Activated CD4-positive, alpha-beta T cell treated with anti-CD3 and anti-CD28 coated beads for 48 hours (primary cell): ENCODE measurements at places on chromosomes 12 and 14.

GRCh38 chr12:49336645-49337584 is at the start of gene C1QL4:
Gene C1QL4 (minus strand): TSS chr12:49337188. CDS start chr12:49336477, 711 bp downstream.
- peak; percentile 91 for DNase-seq

DNA sequence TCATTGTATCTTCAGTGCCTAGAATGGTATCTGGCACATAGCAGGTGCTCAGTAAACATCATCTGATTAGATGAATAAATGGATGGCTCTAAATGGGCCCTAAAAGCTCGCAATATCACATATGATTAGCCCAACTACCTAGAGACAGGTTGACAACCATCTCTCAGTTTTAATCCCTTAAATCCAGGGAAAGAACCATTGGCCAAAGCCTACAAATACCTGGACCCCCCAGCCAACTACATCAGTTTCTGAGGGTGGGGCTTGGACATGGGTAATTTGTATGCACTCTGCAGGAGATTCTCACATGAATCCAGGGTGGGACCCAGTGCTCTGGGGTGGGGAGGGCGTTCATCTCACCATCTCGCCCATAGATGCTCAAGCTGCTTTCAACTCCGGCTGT is 4.8 kb upstream of the DTX1 start:
- no peak for DNase-seq

GRCh38 chr14:78823035-78823434 is 652.9 kb downstream of the NRXN3 start:
- DNase-seq = no peak

GRCh38 chr12:30973175-30973574 is 46.6 kb downstream of the TSPAN11 start:
- DNase-seq = no peak

DNA sequence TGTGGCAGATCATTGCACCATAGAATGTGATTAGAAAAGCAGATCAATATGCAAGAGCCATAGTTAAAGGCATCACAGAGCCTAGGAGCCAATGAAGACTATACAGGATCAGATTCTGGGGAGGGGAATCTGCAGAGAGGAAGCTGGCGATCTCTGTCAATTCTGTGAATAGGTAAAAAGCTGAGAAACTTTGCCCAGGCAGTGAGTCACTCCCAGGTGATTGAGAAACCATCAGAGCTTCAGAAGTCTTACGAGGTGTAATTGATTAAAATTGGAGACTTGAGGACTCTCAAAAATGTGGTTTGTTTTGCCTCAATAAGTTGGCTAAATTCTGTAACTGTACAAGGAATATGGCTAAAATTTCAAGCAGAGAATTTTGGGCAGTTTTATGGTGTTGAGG is 41.7 kb upstream of the TSPAN11 start:
- no peak for DNase-seq

DNA sequence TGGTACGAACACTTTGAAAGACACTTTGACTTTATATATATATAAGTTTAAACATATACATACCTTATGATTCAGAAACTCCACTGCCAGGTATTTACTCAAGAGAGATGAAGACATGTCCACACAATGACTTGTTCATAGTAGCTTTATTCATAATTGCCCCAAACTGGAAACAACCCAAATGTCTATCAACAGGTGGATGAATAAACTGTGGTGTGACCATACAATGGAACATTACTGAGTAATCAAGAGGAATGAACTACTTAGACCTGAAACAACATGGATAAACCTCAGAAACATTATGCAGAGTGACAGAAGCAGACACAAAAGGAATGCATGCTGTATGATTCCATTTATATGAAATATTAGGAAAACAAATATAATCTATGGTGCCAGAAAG is 71.1 kb downstream of the PPP1R36 start:
- no peak for DNase-seq

DNA sequence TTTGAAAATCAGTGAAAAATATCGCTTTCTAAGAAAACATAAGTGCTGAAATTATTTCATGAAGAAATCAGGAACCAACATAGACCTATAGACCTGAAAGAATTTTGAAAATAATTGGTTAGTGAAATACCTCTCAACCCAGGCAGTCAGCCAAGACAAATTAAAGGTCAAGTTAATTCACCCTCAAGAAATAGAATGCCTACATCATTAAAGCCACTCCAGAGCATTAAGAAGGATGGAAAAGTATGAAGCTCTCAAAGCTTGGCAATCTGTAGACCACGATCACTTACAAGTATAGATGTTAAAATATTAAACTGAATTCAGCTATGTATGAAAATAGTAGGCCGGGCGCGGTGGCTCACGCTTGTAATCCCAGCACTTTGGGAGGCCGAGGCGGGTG is 48.3 kb downstream of the SFSWAP start:
- DNase-seq = no peak

GRCh38 chr14:95102680-95103044 is 54.7 kb downstream of the DICER1 start:
- DNase-seq = no peak

DNA sequence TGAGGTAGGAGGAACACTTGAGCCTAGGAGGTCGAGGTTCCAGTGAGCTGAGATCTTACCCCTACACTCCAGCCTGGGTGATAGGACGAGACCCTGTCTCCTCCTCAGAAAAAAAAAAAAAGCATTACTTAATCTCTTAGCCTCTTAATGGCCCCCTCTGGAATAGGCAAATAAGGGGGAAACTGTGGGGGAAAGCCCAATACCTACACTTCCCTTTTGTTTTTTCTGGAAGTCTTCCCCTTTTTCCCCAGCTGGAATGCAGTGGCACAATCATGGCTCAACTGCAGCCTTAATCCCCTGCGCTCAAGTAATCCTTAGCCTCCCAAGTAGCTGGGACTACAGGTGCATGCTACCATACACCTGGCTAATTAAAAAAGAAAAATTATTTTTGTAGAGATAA is 32.2 kb downstream of the RCOR1 start:
- DNase-seq = no peak

GRCh38 chr14:86935241-86935885 is 1057.6 kb downstream of the GALC start:
- DNase-seq = no peak

GRCh38 chr14:52458721-52459085 is 93.6 kb downstream of the TXNDC16 start:
- no peak for DNase-seq

DNA sequence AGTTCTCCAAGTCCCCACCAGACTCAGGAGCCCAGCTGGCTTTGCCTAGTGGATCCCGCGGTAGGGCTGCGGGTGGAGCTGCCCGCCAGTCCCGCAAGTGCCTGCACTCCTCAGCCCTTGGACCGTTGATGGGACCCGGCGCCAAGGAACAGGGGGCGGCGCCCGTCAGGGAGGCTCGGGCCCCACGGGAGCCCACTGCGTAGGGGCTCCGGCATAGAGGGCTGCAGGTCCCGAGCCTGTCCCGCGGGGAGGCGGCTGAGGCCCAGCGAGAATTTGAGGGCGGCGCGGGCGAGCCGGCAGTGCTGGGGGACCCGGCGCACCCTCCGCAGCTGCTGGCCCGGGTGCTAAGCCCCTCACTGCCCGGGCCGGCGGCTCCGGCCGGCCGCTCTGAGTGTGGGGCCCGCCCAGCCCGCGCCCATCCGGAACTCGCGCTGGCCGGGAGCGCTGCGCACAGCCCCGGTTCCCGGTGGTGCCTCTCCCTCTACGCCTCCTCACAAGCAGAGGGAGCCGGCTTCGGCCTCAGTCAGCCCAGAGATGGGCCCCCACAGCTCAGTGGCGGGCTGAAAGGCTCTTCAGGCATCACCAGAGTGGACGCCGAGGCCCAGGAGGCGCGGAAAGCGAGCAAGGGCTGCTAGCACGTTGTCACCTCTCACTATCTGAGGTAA is 452.4 kb upstream of the LRFN5 start:
- no peak for DNase-seq

DNA sequence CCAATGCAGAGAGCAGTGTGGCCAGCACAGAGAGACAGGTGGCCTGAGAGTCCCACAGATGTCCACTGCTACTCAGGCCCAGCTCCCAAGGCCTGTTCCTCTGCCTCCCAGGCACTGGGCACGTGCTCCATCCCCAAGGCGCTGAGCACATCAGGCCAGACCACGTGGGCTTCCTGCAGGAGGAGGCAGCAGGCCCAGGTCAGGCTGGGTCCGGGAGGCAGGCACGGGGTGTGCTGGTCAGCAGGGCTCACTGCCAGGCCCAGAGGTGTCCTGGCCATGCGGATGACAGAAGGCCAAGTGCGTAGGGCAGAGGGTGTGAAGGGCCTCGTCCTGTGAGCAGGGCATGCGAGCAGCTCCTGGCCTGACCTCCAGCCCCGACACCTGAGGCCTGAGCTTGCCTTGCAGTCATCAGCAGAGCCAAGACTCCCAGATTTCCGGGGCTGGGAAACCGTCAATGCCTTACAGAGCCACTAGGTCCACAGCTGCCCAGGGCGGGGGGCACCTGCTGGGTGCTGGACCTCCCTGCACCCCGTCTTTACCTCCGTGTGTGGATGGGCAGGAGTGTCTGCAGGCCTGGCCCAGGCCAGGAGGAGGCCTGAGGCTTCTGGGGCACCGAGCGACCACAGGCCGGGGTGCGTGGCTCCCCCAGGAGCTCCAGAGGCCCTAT is 14.9 kb downstream of the TRMT61A start:
- DNase-seq = no peak

DNA sequence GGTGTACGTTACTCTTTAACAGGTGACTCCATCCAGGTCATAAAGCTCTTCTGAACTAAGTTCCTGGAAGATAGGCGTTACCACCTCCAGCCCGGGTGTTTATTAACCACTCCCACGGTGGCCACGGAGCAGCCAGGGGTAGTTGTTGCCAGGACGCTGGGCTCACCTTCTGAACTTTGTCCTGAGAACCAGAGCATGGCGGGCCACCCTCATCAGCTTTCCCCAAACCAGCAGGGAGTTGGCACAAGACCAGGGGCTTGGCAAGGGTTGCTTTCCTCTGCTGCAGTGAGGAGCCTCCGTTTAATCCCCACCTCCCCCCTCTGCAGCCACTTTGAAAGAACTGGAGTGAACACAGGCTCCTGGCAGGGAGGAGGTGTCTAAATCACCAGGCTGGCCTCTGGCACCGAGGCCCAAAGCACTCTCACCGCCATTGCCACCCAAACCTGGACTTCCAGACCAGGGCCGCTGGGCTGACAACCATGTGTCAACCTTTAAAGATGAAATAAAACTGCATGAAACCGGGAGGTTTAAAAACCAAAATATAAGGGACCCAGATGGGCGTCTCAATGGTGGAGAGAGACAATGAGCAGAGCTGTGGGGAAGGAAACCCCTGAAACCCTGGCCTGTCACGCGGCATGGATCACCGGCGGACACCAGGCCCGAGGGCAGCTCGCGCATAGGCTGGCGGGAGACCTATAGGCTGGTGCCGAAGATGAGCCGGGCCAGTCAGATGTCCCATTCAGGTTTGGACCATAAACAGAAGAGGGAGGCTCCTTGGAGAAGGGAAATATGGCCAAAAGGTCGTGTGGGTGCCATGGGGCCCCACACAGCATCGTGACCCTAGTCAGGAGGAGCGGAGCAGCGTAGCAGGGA is 30.9 kb upstream of the TDRD9 start:
- DNase-seq = no peak

- no peak for DNase-seq
Measured at GRCh38 chr14:29643433-29644211, 284.0 kb downstream of the PRKD1 start.

- no peak for DNase-seq
Measured at GRCh38 chr12:76288218-76288617, 60.0 kb downstream of the BBS10 start.

GRCh38 chr14:77243853-77244252 is 27.2 kb downstream of the NGB start:
- DNase-seq = no peak

DNA sequence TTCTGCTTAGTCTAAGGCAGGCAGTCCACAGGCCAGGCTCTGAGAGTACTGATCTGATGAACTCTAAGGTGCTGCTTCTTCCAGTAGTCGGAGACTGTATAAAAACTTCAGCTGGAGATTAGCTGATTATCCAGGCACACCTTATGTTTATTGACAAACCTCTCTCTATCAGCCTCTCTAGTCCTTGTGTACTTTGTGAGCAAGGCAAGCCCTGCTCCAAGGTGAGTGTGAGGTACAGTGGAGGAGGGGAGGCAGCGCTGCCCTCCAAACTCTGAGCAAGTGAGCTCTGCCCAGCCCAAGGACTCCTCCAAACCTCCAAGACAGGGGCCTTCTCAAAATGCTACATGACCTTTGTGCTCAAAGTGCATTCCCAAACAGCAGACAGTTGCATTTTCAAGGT is 95.9 kb upstream of the CDKN3 start:
- no peak for DNase-seq

DNA sequence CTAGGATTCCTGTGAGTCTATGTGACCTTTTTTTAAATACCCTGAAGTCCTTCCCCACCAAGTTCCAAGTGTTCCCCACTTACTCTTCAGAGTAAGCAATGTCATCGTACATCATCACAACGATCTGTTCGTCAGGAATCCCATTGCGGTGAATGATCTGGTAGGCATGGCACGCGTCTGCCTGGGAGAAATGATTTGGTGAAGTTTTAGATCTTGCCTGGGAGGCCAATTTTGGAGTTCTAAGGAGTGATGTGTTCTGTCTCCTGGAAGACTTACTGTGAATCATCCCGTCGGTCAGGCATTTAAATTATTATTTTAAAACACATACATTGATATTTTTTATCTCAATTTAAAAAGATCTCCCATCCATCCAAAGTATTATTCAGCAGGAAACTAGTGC is 29.8 kb downstream of the LGMN start:
- no peak for DNase-seq

GRCh38 chr14:99672506-99673304 is 11.4 kb upstream of the CYP46A1 start:
- DNase-seq = no peak
